Ascending aorta (tissue), 2 donors: ENCODE measurements at places on chromosomes 2 and 18.

GRCh38 chr2:20110876-20111275, 59.4 kb upstream of the LAPTM4A start:
- no peak for DNase-seq

GRCh38 chr2:195456771-195457170, 200.3 kb upstream of the SLC39A10 start:
- no peak for DNase-seq

GRCh38 chr2:110843496-110843895, 111.1 kb downstream of the ACOXL start:
- DNase-seq = no peak

DNA sequence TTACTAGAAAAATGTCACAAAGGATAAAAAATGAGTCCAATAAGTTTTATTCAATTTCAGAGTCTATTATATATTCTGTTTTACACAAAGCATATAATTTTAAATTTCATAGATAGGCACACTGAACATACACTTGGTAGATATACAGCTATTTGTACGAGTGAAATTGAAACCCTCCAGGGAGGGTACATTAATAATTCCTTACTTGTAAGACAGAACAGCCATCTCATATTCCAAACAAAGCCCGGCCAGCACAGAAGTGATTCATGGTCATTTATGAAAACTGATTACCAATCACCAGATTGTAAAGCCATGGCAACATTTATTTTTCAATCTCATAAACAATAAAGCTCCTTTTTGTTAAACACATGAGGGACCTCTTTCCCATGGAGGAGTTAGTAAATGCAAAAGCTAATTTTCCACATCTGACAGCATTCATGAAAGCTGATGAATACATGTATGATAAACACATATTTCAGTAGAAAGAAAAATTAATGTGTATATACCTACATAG, 190.6 kb downstream of the TDRD15 start:
- no peak for DNase-seq

DNA sequence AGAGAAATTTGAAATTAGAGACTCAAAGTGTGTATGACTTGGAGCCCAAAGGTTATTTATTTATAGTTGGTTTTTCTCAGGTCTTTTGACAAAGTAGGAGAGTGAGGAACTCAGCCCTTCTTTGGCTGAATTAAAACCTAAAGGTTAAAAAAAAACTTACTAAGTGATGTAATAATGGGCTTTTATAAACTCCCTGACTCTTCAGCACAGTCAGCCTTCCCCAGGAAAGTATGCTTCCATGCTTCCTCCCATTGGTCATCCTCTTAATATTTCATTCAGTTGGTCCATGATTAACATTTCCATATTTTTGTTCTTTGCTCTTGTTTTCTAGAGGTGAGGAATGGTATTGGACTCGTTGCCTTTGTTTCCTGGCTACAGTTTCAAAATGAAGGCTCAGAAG, 7.2 kb downstream of the ARPC2 start:
- no peak for DNase-seq

GRCh38 chr2:175103191-175103590, 64.8 kb downstream of the ATF2 start:
- no peak for DNase-seq

GRCh38 chr18:60485201-60485600, 112.6 kb upstream of the MC4R start:
- no peak for DNase-seq

DNA sequence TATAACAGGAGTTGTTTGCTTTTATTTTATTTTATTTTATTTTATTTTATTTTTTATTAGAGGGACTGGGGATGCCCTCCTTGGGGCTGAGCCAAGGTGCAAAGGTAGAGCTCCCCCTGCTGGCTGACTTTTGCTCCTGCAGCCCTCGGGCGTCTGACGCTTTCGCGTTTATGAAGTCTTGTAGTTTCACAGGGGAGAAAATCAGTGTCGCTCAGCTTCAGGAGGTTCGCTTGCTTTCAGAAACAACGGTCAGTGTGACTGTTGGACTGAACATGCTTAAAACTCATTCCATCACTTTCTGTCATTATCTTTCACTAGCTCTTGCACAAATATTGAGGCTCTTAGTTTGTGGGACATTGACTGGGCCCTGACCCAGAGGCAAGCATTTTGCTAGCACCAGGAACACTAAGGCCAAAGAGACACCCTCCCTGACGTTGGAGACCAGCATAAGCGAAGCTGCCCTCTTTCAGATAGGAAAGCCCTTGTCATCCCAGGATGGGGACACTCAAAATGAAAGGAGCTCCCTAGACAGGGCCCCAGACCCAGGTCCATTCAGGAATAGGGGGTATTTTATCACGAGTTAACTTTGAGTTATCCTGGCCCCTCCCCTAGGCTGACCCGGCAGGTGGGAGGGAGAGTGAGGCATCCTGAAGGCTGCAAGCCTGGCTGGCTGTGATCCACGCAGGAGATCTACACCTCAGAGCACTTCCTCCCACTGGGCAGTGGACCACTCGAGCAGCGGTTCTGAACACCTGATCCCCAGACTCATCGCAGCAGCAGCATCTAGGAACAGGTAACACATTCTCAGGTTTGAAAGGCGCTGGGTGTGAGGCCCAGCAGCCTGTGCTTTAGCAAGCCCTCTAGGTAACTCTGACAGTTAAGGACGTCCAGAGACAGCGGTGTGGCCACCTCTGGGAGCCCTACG, 34.4 kb downstream of the LGALSL start:
- no peak for DNase-seq

DNA sequence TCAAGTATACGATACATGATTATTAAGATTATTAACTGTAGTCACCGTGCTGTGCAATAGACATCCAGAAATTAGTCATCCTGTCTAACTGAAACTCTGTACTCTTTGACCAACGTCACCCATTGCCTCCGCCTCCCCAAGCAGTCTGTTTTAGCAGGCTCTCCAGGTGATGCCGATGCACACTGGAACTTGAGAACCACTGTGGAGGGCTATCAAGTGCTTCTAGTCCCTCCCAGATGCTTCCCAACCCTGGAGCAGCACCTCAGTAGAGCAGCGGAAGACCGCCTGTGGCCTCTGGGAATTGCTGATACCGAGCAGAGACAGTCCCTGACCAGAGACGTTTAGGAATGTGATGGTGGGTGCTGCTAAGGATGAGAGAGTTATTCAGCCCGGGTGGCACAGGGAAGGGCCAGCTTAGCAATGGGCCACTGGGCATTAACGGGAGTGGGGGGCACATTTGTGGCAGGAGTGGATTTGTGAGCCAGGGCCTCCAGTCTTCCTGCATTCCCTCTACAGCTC, 50.7 kb downstream of the LIPG start:
- DNase-seq = no peak

DNA sequence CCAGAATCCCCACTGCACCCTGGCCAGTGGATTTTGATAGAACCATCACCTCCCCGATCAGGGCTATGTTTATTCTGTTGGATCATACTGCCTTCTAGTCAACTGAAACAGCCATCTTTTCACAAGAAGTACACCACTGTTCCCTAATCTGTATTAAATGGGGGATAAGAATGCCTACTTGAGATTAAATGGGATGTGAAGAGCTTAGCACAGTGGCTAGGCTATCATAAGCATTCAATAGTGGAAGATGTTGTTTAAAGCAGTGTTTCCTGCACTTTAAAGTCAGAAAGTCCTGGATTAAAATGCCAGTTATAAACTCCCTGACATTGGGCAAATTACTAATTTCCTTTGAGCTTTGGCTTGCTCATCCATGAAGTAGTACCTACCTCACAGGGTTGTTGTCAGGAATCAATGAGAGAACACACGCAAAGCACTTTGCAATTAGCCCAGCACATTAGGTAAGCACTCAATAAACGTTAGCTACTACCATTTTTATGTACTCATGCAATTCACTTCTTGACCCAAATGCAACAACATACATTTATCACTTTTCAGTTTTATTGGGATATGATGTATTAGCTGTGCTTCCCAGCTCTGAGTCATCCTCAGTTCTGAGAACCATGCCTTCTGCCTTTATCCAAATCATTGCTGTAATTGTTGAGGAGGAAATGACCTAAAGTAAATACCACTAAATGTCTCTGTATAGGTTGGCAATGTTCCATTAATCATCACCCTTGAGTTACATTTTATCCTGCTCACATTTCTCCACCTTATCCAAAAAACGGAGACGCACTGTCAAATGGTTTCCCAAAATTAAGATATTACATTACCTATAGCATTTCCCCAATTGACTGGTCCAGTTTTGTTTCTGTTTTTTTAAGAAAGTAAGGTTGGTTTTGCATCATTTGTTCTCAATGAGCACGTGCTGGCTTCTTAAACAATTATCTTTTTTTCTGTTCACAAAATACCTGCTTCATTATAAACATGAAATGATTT, 2.1 kb downstream of the TMEM247 start:
- peak; percentile 7 for DNase-seq

- no peak for DNase-seq
Measured at GRCh38 chr18:41977233-41977632, 22.2 kb downstream of the PIK3C3 start.

DNA sequence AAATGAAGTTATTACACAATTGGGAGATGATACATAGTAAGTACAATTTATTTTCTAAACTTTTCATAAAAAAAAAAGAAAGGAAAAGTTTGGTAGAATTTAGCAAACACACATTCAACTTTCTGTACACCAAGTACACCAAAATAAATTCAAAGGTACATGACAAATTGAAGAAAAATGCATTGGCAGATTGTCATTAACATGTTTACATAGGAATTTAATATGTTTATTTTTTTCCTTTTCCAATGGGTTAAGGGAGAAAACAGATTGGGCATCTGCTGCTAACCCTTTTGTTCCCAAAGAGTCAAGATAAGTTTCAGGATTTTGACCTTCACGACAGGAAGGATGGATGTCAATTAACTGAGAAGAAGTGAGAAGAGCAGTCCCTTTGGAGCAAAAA, 620.4 kb downstream of the XIRP2 start:
- no peak for DNase-seq

- no peak for DNase-seq
Measured at GRCh38 chr2:169965495-169965894, 138.2 kb downstream of the UBR3 start.

DNA sequence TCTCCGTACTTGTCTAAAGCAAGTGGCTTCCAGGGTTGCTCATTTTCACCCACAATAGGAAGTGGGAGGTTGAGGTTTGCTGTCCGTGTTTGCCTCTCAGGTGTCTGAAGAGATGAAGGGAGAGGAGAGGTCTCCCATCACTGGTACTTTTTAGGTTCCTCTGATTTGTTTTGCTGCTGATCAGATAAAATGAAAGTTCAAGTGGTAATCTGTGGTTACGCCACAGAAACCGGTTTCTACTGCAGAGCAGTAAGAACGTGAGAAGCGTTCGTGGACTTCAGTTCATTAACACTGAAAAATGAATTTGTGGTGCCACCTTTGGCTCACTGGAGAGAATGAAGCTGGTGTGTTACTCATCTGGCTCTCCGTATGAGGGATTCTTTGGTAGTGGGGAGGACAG, 118.2 kb downstream of the GBX2 start:
- no peak for DNase-seq

DNA sequence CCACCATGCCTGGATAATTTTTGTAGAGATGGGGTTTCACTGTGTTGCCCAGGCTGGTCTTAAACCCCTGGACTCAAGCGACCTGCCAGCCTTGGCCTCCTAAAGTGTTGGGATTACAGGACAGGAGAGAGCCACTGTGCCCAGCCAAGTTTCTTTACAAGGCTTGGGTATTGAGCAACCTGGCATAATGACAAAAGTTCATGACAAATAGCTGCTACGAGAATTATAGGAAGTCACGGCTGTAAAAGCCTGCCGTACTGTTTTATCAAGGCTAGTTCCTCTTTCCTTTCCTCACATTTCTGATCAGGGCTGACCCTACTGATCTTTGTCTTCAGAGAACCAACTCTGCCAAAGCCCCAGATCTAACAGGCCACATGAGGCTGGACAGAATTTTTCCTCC, 490.4 kb upstream of the SPRED2 start:
- no peak for DNase-seq

- no peak for DNase-seq
Measured at GRCh38 chr18:13570216-13570615, 156.1 kb downstream of the FAM210A start.

DNA sequence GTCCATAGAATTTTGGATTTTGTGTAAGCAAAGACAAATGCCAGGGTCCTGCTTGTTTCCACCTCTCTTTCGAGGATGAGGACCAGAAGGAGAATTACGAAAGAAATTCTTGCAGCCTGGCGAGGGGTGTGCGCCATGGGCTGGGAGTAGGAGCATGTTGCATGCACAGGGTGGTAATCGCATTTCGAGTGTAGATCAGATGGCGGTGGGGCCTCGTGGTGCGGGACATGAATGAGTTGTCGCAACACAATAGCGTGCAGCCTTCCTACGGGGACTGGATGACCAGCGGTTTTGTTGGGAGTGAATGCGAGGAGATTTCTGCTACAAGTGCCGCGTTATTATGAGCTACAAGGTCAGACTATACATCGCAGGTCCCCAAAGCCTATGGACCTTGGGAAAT, 4.2 kb upstream of the EN1 start:
- DNase-seq = no peak

- DNase-seq = no peak
Measured at GRCh38 chr2:23323917-23324680, 60.9 kb upstream of the KLHL29 start.

DNA sequence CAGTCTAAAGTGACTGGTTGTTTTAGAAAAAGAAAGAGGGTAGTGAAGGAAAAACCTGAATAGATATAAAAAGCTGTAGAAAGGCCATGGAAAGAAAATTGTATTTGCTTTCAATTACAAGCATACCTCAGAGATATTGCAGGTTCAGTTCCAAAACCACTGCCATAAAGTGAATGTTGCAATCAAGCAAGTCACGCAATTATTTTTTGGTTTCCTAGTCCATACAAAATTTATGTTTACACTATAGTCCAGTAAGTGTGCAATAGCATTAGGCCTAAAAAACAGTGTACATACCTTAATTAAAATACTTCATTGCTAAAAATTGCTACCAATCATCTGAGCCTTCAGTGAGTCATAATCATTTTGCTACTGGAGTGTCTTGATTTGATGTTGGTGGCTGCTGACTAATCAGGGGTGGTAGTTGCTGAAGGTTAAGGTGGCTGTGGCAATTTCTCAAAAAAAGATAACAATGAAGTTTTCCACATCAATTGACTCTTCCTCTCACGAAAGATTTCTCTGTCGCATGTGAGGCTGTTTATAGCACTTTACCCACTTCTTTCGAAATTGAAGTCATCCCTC, 2003.8 kb upstream of the PIK3C3 start:
- DNase-seq = no peak

GRCh38 chr18:62832282-62832681, 116.9 kb downstream of the PHLPP1 start:
- DNase-seq = no peak
